ENCODE measurements at places on chromosomes 1 and 21. TPM values are rescaled to one million over a fixed set of nuclear protein-coding genes. Genes with fewer than 3 reads are reported as not detected.

SOX13 gene
- total RNA-seq, result 38.0 TPM

NUDT4B gene
- not detected for total RNA-seq

NCAM2 gene
- 1.4 TPM for total RNA-seq

ECM1 gene
- total RNA-seq, result 7.2 TPM

PIGM gene
- total RNA-seq, result 5.4 TPM

FAM72D gene
- 3.3 TPM for total RNA-seq

SLC2A5 gene
- total RNA-seq, result not detected

DRAXIN gene
- 3.2 TPM for total RNA-seq

OR2T2 gene
- total RNA-seq, result not detected

Measured in endothelial cell of umbilical vein (primary cell).